RCC 7860 (cell line): ENCODE measurements at places on chromosomes 12 and 14.

- no peak for DNase-seq
These were observed 159.6 kb downstream of the PLCZ1 start for GRCh38 chr12:18578191-18578590.

GRCh38 chr12:105978686-105979085, 160.1 kb downstream of the NUAK1 start:
- DNase-seq = no peak

- no peak for DNase-seq
These were observed 98.1 kb downstream of the PRIMA1 start for GRCh38 chr14:93690146-93690545.

- DNase-seq = no peak
These were observed 73.0 kb upstream of the ATF1 start for GRCh38 chr12:50690925-50691324.

DNA sequence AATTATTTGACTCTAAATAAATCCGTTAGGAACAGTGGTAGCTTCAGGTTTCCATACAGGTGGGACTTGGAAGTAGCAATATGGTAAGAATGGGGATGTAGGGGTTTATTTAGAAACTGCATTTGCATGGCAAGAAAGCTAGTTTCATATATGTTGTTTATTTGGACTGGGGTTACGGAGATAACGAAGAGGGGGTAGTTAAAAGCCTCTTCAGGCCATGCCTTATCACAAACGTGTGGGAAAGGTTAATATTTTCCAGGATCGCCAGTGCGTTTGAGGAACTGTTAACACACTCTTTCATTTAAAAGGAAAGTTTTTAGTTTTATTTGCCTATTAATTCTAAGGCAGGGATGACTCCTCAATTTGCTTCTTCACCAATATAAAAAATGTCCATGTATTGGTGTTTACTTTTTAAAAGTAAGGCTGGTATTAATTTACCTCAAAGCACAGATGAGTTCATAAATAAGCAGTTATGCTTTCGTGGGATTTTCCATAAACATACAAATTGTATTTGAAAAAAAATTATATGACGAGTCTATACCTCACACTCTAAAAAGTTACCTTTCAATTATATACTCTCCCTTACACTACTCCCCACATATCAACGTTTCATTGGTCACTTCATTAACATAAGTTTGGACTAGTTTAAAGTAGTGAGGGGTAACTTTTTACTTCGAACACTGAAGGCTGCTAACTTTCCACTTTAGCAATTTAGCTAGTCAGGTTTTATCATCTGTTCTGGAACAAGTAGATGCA, 814 bp downstream of the RAB2B start:
- DNase-seq = no peak

- DNase-seq = peak; percentile 68
These were observed 1.5 kb downstream of the SLC38A2 start for GRCh38 chr12:46370792-46371717.

DNA sequence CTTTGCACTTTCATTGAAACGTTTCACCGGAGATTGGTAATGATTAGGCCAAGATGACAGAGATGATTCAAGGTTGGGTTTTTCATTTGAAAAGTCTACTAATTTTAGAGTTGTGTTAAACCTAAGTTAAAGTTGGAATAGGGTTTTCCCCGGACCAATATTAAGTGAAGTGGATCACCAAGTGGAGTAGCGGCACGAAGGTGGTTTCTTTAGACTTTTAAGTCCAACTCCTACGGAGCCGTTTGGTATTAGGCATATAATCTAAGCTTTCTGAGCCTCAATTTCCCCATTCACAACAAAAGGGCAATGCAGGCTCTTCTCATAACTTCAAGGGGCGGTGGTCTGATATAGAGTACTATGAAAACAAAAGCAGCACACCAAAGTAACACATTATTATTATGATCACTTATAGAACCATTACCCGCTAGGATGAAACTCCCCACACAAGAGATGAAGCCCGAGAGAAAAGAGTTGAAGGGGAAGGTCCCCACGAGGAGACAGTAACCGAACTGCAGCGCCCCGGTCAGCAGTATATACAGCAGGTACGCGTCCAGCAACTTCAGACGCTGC, 413 bp downstream of the DAD1 start:
- DNase-seq = no peak

DNA sequence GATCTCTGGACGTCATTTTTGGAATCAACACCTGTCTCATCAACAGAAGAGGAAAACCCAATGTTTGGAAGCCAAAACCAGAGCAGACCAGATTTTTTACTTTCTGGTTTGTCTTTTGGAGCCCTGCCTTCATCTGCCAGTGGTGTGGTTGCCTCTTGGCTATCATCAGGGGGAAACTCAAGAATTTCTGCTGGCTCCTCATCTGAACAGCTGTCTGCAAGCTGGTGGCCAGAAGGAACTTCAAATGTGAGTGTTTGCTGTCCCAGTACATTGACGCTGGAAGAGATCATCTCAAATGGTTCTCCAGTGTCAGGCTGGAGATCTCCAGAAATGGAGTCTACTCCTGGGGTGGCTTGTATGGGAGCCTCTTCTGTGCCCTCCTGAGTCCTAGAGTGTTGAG, 13.8 kb downstream of the PLD4 start:
- no peak for DNase-seq

- DNase-seq = no peak
These were observed 28.1 kb upstream of the CCND2 start for GRCh38 chr12:4245446-4245845.

GRCh38 chr14:71056168-71056567, 148.9 kb downstream of the PCNX1 start:
- no peak for DNase-seq

GRCh38 chr14:34246206-34246605, 215.8 kb downstream of the SPTSSA start:
- no peak for DNase-seq

- DNase-seq = no peak
These were observed 937.8 kb downstream of the BCL11B start for GRCh38 chr14:98334186-98334585.

DNA sequence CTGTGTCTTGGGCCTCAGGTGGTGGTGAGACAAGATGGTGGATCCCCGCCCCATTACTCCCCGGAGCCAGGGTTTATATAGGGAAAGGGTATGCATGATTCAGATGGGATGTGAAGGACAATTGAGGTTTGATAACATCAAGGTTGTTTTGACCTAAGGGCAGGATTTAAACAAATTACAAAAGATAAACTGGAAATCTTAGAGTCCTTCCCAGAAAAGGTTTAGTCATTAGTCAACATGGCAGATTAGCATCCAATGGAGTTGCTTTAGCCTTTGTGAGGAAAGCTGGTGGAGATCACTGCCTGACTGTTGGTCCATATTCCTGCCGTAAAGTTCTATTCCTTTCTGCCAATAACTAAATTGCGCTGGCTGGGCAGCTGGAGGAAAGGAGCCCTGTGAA, 15.6 kb upstream of the FRMD6 start:
- no peak for DNase-seq
